ENCODE measurements at places on chromosomes 13 and 19. TPM values are rescaled to one million over a fixed set of nuclear protein-coding genes. Genes with fewer than 3 reads are reported as not detected.

Gene TSEN34
- 60.7 TPM for total RNA-seq

Gene ZNF93
- 3.0 TPM for total RNA-seq

- DNase-seq, result no peak
Observed at GRCh38 chr13:51524829-51525566, 59.3 kb upstream of the WDFY2 start.

DNA sequence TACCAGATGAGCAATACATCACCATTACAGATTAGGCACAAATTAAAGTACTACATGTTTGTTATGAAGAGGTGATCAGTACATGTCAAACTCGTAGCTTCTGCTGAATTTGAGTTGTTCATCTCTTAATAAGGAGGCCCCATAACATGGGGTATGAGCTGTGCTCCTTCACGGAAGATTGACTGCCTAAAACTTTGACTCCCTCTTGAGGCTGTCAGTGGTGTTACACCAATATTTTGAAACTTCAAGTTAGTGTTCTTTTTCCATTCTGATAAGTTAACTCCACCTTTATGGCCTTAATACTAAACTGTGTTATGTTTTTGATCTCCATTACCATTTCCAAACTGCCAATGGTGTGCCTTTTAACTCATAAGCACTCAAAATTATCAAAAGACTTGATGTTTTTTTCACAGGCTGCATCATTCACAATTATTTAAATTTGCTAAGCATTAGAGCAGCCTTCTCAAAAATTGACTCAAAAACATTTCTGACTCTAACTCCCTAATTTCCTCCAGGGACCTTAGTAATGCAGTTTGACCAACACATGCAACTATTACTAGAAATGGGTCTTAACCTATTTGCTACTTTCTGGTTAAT lies 1591.5 kb downstream of the PCDH9 start:
- no peak for DNase-seq

- DNase-seq, result no peak
Observed at GRCh38 chr13:33524086-33524485, 238.5 kb upstream of the STARD13 start.

Measured in thoracic aorta (tissue), 2 donors.